ENCODE measurements at places on chromosomes 6 and 20.
A peak's percentile ranks its signal among the peaks of the same experiment; 100 is the strongest.

DNA sequence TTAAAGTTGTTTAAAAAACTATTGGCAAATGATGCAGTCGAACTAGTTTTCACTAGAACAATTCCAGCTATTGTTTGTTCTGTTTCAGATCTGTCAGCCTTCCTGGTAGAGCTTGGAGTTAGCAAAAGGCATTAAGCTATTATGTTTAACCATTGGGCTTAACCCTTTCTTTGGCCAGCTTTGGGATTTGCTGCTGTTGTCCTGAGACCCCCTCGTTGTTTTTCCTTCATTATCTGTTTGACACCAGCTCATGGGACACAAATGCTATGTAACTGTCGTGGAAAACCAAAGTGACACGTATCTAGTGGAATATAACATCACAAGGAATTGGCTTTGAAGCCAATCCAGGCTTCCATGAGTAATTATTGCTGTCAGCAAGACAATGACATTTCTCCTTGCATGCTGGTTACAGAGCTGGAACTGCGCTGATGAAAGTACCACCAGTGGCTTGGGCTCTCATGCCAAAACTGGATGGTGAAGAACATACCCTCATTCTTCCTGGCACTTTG, 96.0 kb downstream of the EYA2 start:
- DNase-seq, result no peak

- no peak for DNase-seq
Observed at GRCh38 chr6:144929262-144929661, 644.1 kb downstream of the UTRN start.

GRCh38 chr6:110484321-110484720, 7.9 kb upstream of the SLC22A16 start:
- DNase-seq, result peak; percentile 95

- DNase-seq, result no peak
Observed at GRCh38 chr20:41574802-41575389, 43.3 kb downstream of the CHD6 start.

GRCh38 chr6:151757506-151757955, 50.0 kb upstream of the ESR1 start:
- no peak for DNase-seq

DNA sequence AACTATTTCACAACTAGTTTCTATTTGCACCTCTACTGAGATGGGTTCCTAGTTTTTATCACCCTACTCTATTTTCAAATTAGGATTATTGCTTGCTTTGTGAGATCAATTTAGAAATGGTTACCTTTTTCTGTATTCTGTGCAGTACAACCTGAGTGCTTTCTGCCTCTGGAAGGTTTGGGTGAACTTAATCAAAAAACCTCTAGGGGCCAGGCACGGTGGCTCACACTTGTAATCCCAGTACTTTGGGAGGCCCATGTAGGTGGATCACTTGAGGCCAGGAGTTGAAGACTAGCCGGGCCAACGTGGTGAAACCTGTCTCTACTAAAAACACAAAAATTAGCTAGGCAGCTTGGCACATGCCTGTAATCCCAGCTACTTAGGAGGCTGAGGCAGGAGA, 63.3 kb downstream of the SCAF8 start:
- DNase-seq, result no peak

DNA sequence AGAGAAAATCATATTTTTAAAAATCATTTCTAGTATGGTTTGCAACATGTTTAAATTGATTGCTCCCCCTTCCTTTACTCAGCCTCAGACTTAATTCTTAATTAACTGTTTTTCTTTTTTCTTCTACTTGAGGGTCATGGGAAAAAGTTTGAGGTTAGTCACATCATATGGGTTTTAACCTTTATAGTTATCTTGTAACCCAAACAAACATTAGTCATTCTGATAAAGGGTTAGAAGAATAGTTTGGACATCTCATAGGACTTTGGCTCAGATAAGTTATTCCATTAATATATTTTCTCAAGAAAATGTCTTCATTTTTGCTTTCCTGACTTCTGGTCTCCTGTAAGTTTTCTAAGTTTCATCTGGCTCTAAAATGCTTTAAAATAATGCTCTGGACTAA, 34.5 kb upstream of the TSPYL1 start:
- DNase-seq, result no peak

- no peak for DNase-seq
Observed at GRCh38 chr6:103707596-103708325, 1152.0 kb downstream of the HACE1 start.

DNA sequence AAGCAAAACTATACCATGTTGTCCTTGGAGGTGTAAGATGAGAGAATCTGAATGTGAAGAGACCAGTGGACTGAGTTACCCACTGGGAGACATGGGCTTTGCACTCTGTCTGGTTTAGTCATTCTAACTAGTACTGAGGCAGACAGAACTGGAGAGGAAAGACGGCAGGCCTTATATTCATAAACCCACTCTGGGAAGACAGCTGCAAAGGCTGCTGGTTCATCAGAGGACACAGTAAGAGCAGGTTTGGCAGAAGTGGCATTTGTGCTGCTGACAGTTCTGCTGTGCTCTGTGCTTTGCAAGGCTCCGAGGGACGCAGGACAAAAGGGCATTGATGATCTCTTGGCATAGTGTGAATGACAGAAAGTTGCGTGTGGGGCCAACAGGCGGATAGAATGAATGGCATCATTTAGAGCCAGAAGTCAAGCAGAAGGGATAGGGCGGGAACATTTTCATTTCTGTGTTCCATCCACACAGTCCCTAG, 142.3 kb upstream of the TENT5A start:
- no peak for DNase-seq

GRCh38 chr20:37328149-37328945, 17.6 kb upstream of the SRC start:
- DNase-seq, result no peak

GRCh38 chr6:30761791-30762429, 17.6 kb upstream of the IER3 start:
- no peak for DNase-seq

- DNase-seq, result no peak
Observed at GRCh38 chr6:34585108-34585507, 29.0 kb upstream of the SPDEF start.

GRCh38 chr6:138477913-138478539, 21.3 kb downstream of the NHSL1 start:
- DNase-seq, result no peak

DNA sequence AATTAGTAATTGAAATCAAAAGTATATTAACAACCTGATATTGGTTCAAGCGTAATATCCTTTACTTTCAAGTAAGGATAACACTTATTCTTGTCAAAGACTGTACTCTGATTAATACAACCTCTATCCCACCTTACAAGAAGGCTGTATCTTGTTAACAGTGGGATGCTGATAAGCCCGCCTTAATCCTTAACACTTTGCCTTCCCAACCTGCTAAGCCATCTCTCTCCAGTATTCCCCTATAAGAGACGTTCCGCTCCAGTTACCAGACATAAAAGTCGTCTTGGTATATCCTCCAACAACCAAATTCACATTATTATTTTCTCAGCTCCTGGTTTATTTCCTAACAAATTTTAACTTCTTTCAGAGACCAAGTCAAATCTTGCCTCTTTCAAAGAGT, 2.0 kb downstream of the BTBD9 start:
- no peak for DNase-seq

DNA sequence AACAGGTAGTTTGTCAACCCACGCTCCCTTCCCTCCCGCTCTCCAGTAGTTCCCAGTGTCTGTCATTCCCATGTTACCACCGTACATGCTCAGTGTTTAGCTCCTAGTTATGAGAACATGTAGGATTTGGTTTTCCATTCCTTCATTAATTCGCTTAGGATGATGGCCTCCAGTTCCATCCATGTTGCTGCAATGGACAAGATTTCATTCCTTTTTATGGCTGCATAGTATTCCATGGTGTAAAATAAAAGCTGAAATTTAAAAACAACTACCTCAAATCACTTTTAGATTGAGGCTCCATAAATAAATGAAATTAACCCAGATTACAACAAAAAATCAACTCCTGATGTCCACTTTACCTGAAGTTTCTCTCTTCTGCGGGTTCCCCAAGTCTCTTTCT, 190.6 kb downstream of the ZNF217 start:
- no peak for DNase-seq

GRCh38 chr6:168884646-168885086, 369.0 kb downstream of the THBS2 start:
- DNase-seq, result peak; percentile 72

GRCh38 chr6:140985679-140986275, 1146.9 kb upstream of the GJE1 start:
- no peak for DNase-seq

- no peak for DNase-seq
Observed at GRCh38 chr6:167787896-167788562, 38.7 kb upstream of the AFDN start.

- DNase-seq, result no peak
Observed at GRCh38 chr6:52537001-52537753, 39.7 kb downstream of the TRAM2 start.

DNA sequence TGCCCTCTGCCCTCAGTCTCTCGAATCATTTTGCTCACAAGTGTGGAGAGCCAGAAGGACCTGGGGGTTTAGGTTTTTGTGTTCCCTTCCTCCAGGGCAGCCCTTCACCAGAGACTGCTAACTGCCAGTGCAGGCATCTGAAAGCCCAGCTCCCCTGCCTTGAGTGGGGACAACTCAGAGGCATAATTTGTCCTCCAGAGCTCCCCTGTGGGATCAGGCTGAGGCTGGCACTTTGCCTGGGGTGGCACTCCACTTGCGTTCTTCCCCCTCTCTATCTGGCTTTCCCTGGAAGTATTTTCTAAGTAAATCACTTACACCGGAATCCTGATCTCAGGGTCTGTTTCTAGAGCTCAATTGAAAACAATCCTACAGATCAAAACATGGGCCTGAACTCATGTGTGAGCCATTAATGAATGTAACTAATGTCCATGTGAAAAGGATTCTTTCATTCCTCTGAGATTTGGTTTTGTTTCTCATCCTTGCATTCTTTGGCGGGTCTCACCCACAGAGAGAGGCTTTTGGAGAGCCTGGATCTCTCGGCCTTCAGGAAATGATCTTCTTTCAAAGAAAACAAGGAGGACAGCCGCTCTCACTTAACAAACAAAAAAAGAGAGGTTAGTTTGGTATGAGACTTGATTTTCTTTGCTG, 125.7 kb upstream of the RIPOR2 start:
- no peak for DNase-seq

All from inflammatory macrophage treated with lipopolysaccharide for 1 hour (primary cell).